ENCODE measurements at places on chromosomes 16 and 17.

DNA sequence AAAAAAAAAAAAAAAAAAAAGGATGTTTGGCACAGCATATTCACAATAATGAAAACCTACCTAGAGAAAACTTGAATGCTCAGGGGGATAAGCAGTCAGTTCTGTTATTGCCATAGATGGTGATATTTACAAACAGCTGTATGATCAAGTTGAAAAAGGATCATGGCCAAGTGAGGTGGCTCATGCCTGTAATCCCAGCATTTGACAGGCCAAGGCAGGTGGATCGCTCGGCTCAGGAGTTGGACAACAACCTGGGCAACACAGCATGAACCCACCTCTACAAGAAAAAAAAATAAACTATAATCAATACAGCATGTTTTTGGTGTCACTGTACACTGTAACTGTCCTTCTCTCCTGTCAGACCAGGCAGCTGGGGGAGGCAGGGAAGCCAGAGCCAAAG, 19.1 kb downstream of the ANKS3 start:
- no peak for DNase-seq

- no peak for DNase-seq
These were observed 233.4 kb downstream of the FTO start for GRCh38 chr16:53937161-53937880.

DNA sequence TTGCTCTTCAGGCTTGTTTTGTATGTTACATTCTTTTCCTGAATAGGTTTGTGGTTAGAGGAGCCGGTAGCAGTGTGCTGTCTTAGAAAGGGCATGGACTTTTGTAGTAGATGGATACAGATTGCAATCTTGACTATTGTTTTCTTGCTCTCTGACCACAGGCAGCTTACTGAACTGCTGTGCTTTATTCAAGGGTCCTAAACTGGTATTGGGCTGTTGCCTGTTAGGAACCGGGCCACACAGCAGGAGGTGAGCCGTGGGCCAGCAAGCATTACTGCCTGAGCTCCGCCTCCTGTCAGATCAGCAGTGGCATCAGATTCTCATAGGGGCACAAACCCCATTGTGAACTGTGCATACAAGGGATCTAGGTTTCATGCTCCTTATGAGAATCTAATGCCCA, 373.9 kb downstream of the CPPED1 start:
- DNase-seq, result no peak

GRCh38 chr17:59668816-59669215, 38.4 kb downstream of the PTRH2 start:
- peak; percentile 84 for DNase-seq

DNA sequence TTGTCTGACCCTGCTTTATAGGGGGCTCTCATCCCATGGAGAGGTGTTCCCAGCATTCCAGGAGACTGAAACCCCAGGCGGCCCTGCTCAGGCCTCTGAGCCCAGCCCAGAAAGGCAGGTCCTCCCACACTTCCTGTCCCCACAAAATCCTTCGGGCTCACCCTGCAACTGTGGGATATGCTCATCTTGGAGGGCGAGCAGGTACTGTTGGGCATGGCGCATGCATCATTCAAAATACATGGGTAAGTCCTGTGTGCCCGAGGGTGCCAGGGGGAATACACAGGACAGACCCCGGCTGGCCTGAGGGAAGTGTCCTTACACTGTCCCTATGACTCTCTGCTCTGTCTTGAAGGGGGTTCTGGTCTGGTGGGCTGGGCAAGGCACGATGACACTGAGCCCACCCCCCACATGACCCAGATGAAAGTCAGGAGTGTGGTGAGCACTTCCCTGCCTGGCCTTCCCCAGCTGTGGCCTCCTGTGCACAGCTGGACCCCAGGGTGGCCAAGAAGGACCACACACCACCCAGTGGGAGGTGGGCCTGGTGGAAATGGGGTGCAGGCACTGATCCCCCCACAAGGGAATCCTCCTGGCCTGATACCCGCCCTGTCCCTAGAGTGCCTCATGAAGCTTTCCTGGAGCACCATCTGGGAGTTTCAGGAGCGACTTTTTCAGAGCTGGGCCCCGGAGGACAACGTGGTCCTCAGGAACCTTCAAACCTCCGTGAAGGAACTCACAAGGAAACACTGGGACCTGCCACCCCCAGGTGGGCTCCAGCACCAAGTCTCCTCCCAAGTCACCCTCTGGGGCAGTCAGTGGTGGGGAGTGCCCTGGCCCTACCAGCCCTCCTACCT, 46.7 kb downstream of the USP22 start:
- no peak for DNase-seq

GRCh38 chr17:34892461-34893249, 68.6 kb downstream of the CCT6B start:
- DNase-seq, result no peak

- no peak for DNase-seq
These were observed 1.3 kb upstream of the ZNF768 start for GRCh38 chr16:30527635-30528178.

GRCh38 chr16:51272420-51272819, 121.3 kb upstream of the SALL1 start:
- no peak for DNase-seq

GRCh38 chr16:64282181-64282580, 839.7 kb downstream of the CDH11 start:
- DNase-seq, result no peak

DNA sequence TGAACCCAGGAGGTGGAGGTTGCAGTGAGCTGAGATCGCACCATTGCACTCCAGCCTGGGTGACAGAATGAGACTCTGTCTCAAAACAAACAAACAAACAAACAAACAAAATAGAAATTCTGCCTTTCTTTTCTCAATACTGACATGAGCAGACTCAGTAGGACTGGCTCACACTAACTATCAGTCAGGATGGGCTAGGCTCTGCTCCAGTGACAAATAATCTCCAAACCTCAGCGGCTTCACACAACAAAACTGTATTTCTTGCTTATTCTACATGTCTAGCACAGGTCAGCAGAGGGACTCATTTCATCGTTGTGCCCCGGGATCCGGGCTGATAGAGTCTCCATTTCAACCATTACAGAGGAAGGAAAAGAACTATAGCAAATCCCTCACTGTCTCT, 26.5 kb upstream of the N4BP1 start:
- no peak for DNase-seq

- no peak for DNase-seq
These were observed 51.2 kb downstream of the SKAP1 start for GRCh38 chr17:48378708-48379392.

GRCh38 chr17:75454193-75454592, 2.2 kb upstream of the TMEM94 start:
- DNase-seq, result no peak

DNA sequence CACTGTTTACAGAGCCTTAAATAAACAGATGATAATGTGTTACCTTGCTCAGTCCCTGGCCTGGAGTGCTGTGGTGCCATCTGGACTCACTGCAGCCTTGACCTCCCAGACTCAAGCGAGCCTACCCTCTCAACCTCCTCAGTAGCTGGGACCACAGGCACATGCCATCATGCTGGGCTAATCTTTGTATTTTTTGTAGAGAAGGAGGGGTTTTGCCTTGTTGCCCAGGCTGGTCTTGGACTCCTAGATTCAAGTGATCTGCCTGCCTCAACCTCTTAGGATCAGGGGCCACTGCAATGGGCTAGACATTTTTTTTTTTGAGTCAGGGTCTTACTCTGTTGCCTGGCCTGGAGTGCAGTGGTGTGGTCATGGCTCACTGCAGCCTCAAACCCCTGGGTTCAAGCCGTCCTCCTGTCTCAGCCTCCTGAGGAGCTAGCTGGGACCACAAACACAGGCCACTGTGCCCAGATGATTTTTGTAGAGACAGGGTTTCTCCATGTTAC, 5.0 kb upstream of the NAGLU start:
- no peak for DNase-seq

GRCh38 chr17:36608794-36609497, 7.6 kb downstream of the MRM1 start:
- DNase-seq, result peak; percentile 51

GRCh38 chr17:82856361-82856760, 16.5 kb upstream of the ZNF750 start:
- DNase-seq, result no peak

- DNase-seq, result peak; percentile 92
These were observed 23.2 kb downstream of the MAP3K14 start for GRCh38 chr17:45293413-45294211.

DNA sequence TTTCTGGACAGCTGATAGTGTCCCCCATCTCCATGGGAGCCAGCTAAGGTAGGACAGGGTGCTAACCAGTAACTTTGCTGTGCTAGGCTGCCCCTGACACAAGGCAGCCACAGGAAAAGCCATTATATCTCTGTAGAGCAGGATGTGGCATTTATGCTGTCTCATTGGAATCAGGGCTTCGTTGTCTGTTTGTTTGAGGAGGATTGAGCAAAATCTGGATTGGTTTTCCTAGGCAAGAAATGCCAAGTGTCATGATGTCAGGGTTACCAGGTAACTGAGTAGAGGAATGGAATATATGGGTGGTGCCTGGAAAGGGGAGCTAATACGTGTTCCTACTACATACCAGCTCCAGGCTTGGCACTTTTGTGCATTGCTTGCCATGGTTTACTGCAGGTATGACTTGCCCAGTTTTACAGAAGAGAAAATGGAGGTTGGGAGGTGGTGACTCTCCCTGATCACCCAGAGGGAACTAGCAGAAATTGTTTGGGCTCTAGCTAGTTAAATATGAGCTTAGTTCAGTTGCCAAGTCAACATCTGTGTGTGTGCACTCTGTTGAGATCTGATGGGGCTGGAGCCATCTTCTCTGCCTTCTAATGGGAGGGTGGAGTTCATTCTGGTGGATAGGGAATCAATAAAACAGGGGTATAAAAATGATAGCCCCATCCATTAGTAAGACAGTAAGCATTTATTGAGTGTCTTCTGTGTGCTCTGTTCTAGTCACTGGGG, 33.9 kb downstream of the GNAO1 start:
- no peak for DNase-seq

DNA sequence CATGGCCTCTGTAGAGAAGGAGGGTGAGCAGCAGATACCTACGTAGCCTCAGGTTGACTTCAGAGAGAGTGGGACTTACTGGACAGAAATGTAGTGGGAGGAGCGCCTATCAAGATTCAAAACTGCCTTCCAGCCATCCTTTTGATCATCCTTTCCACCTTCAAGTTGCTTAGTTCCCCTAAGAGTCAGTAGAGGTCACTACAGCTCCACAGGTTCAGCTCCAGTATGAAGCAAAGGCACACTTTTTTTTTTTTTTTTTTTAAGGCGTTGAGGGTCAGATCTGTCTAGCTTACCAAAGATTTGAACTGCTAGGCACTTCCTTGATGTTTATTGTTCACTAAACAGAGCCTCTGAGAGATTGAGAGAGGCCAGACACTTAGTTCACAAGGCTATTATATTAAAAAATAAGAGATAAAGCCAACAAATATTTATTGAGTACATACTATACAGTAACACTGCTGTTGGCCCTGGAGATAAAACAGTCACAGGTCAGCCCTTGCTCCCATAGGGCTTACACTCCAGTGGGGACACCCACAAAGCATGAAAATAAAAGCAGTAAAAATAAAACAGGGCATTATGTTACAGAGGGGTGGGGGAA, 3.1 kb downstream of the RNF227 start:
- DNase-seq, result peak; percentile 61

- DNase-seq, result no peak
These were observed 3.4 kb upstream of the CARD14 start for GRCh38 chr17:80166446-80166845.

- no peak for DNase-seq
These were observed 52.7 kb downstream of the LMF1 start for GRCh38 chr16:918068-918467.

- no peak for DNase-seq
These were observed 208.2 kb downstream of the C16orf78 start for GRCh38 chr16:49581630-49582298.

GRCh38 chr17:78422267-78422605, 43.8 kb downstream of the PGS1 start:
- no peak for DNase-seq

DNA sequence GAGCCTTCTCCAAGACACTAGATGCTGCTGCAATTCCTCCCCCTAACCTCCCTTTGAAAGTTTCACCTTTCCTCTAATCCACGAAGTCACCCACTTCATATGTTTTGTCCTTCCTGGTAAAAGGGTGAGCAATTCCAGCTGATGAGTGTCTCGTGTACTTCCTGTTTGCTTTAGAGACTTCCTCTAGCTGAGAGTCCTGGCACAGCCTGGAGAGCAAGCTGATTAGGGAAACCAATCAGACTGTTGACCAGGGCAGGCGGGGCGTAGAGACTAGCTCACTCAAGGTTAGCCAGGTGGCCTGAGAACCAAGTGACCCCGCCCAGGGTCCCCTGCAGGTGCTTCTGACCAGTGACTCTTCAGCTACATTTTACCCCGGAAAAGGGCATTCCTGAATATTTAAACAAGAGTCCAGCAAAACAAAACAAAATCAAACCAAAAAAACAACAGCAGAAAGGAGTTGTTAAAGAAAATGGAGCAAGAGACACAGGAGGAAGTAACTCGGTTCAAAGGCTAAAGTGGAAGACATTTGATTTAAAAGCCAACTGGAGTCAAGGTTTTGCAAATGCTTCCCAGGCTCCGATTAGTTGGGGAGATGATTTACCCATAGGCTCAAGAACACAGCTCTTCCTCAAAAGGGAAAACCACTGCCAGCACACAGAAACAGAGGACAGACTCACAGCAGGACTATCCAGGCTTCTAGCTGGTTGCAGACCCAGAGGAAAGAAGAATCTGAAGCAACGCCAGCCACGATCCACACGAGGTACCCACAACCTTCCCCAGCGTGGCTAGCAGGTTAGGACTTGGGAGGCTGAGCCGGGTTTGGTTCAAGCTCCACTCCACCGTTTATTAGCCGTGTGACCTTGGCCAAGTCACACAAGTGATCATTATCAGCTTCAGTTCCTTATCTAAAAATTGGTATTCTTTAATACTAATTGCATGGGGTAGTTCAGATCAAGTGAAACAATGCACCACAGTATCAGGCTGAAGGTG, 13.4 kb downstream of the HSPB9 start:
- DNase-seq, result no peak

GRCh38 chr17:70492368-70492767, 323.0 kb downstream of the KCNJ2 start:
- DNase-seq, result no peak

DNA sequence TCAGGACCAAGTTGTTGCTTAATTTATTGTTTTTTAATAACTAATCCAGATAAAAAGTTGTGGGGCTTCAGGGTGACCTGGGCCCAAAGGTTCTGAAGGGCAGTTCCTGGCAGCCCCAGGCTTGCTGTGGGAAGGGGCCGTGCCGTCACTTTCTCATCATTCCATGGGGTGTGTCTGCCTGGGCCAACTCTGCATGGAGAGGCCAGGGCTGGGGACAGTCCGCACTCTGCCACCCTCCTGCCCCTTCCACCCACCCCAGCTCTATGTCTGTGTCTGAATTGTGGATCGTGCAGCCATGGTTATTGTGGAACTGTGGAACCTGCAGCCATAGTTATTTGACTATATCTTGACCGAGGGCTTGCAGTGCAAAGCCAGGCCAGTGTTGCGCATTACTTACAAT, 4.0 kb downstream of the LIMD2 start:
- no peak for DNase-seq

DNA sequence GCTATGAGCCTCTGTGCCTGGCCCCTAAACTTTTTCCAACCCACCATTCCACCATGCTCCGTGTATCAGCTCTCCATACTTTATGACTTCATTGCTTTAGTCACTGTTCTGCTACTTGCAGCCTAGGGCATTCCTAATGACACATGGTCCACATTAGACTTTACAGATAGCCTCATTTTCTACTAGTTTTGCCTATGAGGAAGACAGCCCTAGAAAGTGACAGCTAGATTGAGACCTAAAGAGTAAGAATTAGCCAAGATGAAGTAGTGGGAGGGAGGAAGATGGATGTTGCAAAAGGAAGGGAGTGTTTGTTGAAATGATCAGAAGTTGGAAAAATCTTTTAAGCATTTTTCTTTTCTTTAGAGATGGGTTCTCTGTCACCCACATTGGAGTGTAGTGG, 11.0 kb downstream of the C16orf54 start:
- DNase-seq, result no peak
